T follicular helper cell (primary cell): ENCODE measurements at places on chromosomes 6 and 20.
A peak's percentile ranks its signal among the peaks of the same experiment; 100 is the strongest.

- no peak for DNase-seq
These were observed 94.3 kb upstream of the OLIG3 start for GRCh38 chr6:137588472-137588871.

DNA sequence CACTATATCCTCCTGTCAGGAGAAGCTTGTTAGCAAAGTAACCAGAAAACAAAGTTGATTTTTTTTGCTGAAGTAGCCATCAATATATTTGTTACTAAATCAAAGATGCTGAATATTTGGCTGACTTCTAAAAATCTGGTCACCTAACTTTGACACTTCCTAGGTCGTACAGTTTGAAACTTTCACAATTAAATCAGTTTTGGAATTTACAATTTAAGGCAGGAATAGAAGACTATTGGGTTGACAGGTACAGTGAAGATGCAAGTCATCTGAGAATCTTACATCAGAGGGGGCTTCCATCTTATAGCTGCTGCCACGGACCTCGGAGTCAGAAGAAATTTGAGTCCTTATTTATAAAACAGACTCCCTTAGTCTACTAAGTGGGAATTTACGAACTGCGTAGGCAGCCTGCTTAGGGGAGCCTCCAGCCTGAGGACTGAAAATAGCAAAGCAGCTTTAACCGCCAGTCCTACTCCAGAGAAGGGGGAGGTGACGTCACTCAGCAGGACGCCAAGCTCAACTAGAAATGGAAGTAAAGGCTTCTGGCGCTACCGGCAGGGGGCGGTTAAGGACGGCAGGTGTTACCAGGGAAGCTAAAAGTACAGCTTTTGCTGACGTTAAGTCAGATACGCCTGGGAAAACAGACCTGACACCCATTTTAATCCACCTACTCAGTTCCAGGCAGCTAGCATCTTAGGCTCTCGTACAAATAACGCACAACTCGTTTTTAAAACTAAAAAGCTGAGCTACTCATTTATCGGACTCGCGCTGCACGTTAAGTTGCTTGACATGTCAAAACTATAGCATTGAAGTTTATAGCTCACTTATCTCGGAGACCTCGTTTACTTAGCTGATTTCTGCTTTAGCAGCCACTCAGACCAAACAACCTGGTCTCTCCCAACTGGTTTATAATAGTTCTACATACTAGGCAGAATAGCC lies 61.1 kb upstream of the HFE start:
- peak; percentile 91 for DNase-seq

- no peak for DNase-seq
These were observed 15.3 kb downstream of the RSPO4 start for GRCh38 chr20:986733-987355.

DNA sequence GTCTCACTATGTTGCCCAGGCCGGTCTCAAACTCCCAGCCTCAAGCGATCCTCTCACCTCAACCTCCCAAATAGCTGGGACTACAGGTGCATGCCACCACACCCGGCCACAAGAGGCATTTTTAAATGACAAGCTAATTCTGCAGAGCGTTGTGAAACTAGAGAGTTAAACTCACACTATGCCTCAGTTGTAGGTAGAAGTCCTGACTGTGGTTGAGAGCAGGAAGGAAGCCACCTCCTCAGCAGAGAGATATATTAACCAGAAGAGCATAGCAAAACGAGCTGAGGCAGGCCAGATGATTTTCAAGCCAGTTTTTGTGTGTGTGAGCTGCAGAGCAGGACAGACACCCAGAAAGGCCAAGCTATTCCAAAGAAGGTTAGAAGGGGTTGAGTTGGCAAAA lies 150.3 kb downstream of the MBOAT1 start:
- DNase-seq: no peak

DNA sequence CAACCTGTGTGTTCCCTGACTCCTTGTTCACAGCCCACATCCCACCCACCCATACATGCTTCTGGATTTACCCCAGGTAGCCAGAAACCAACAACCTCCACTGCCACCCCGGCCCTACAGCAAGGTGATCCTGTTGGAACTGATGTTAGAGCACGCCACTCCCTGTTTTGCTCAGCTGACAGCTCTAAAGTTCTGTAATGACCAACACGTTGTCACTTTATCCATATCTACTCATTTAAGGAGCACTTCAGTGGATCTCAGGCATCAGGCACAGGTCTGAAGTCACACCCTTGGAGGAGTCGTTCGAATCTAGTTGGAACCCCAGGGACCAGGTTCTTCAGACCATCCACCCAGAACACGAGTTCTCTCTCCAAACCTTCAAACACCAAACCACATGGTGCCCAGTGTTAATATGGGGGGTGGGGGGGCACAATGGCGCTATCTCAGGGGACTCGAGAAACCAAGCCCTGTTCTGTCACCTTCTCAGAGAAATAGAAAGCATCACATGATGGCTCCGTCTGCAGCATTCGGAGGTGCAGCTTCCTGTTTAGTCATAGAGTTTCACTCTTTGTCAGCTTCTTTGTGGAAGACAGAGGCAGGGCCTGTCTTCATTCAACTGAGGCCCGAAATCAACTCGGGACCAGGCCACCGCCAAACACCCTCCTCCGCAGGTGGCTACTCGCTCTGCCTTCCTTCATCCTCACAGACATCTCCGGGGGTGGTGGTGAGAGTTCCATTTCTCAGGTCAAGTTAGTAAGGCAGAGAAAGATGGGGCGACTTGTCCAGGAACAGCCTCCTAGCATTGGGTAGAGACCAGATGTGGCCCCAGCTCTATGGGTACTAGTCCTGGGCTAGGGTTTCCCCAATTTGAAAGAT lies 142.2 kb downstream of the NFATC2 start:
- DNase-seq: peak; percentile 63

DNA sequence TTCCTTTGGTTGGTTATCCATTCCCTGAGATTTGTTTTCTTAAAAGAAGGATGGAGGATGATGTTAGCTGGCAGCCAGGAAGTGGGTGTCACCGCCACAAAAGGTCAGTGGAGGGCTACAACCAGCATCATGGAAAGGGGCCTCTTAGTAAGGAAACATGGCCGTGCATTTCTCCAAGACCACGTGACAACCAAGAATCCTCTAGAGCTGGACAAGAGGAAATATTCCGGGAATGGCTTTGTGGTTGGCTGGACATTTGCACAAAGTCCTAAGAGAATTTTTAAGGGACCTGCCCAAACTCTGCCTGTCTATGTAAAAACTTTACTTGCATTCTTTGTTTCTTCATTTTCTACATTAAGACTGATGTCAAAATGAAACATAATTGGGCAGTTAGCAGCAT lies 399.9 kb upstream of the MARCKS start:
- DNase-seq: no peak

DNA sequence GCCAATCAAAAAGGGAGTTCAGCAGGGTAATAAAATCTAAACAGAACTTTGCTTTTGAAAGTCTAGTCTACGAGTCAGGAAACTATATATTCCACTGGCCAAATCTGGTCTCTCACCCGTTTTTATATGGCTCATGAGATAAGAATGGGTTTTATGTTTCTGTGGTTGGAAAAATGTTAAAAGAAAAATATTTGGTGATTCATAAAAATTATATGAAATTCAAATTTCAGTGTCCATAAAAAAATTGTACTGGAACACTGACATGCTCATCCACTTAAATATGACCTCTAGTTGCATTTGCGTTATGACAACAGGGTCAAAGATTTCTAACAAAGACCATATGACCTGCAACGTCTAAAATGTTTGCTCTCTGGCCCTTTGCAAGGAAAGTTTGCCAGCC lies 22.3 kb upstream of the LAMP5 start:
- DNase-seq: no peak

DNA sequence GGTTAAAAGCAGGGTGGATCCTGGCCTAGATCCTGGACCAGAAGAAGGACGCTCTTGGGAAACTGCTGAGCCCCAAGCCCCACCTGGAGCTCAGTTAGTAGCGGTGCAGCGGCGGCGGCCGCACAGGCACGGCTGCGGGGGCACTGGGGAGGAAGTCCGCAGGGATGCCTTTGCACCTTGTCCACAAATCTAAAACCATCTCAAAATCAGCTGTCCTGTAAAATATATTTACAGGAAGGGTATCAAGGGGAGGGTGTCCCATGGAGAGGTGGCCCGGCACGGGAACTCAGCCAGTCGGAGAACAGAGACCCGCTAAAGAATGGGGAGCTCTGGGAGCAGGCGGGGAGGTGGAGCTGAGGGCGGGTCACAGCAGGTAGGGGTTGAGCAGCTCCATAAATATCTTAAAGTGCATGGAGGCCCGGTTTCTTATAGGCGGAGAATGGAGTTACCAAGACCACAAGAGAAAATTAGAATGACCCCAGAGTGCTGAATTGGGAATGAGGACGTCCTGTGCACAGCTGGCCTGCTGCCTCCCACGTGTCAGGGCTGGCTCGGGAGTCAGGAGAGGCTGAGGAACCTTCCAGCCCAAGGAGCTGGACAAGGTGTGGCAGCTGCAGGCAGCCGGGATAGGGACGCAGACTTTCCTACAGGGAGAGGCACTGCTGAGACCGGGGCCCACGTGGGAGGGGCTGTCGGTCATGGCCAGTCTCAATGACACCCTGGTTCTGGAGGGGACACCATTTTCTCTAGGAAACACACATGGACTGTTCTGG lies 8.0 kb downstream of the MTG2 start:
- DNase-seq: no peak

- no peak for DNase-seq
These were observed 97.3 kb upstream of the ZNFX1 start for GRCh38 chr20:49375170-49375569.

DNA sequence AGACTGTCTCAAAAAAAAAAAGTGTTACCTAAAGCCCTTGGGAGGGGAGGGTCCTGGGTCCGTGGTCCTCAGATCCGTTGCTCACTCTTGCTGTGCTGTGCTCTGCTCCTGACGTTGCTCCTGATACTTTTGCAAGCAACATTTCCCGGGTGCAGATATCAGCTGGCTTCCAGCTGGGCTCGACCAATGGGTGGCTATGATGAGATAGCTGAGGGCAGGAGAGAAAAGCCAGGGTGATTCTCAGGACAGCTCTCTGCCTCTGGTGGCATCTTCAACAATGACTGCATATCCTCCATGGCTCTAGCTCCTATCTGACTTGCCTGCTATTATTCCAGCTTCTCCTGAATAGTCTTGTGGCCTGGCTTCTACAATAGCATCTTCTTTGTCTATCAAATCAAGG lies 134.5 kb downstream of the RPS12 start:
- no peak for DNase-seq

GRCh38 chr6:24666097-24666640 lies 530 bp downstream of the TDP2 start:
- DNase-seq: peak; percentile 10

- no peak for DNase-seq
These were observed 306.9 kb upstream of the ADGRB3 start for GRCh38 chr6:68328156-68328555.

DNA sequence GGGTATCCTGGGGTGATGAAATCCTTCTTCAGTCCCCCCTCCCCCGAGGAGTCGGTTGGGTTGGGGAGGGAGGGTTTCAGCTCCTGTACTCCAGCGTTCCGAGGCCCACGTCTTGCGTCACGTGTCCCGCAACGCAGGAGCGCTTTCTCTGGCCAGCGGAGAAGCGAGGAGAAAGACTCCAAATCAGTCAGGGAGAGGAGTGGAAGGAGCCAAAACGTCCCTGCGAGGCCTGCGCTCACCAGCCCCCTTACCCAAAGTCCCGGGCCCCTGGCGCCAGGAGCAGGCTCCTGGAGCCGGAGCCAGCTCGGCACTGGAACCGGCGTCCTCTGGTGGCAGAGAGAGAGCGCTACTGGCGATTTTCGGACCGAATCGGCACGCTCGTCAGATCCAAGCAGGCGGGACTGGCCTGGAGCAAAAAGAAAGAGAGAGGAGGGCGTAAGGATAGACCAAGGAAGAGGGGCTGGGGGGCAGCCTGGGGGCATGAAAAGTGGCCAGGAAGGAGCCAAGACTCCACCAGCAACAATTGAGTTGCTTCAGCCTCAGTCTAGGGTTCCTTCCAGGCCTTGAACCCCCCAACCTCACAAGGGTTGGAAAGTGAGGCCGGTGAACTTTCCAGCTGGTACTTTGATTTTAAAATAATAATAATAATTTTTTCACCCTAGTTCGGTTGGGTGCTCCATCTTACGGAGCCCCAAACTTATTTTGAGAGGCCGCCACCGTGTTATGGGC lies at the start of gene GNAS:
TSS of gene GNAS (plus strand) at position 174 of the 729 bp plus-strand sequence.
- DNase-seq: peak; percentile 49

GRCh38 chr6:120219339-120219738 lies 869.8 kb upstream of the MAN1A1 start:
- DNase-seq: no peak

DNA sequence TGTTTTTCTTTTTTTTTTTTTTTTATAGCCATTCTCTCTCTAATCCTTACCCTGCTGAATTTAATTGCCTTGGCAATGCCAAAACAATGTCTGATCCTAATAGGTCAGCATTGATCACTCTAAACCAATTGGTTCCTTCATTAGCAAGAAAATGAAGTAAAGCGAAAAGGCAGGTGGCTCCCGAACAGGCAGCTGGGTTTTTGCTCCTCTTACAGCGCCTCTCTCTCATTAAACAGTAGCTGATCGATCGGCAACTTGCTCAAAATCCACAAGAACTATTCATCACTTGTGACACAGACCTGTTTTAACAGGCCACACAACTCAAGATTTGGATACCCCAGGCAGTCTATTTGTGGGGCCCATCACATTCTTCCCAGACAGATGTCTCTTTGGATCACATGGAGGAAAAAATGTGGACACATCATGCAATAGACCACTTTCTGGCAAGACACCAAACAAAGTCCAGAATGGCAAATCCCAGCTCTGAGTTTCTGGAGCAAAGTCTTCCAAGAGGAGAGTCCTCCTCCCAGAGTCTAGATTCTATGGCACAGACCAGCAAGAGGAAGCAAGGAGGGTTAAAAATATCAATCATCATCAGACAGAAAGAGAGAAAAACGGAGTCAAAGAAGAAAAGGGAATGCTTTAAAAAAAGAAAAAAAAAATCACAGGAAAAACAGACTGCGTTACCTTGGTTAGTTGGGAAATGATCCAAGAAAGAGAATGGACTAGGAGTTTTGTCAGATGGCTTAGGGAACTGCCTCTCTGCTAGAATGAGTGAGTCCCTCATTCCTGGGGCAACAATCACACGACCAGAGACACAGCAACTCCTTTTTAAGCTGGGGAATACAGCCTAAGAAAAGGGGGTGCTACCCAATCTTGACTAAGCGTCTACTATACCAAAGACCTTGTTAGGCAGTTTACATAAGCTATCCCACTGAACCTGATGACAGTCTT lies 247.8 kb downstream of the BTBD9 start:
- no peak for DNase-seq

DNA sequence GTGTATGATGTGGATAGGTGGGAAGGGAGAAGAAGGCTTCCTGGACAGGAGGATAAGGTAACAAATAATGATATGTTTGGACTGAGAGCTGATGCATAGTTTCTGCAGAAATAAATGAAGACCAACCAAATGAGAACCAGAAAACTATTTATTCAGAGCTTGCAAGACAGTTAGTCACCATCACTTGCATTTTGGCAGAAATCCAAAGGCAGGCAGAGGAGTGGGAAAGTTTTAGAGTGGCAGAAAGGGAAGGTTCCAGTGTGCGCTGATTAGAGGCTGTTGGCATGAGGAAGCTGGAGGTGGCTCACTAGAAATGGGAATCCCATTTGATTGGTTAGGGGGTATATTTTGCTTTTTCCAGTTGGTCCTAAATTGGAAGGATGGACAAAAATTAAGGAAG lies 13.0 kb upstream of the F13A1 start:
- no peak for DNase-seq

GRCh38 chr20:21356386-21356785 lies 40.9 kb downstream of the NKX2-4 start:
- DNase-seq: no peak

- no peak for DNase-seq
These were observed 261.2 kb downstream of the BMP7 start for GRCh38 chr20:57004951-57005933.
